ENCODE measurements at places on chromosomes 6 and 20.

- DNase-seq = no peak
These were observed 18.9 kb downstream of the MKKS start for GRCh38 chr20:10415013-10415650.

GRCh38 chr6:28335040-28335563 is 846 bp downstream of the ZSCAN31 start:
- DNase-seq = no peak

GRCh38 chr6:45488889-45489288 is 111.2 kb upstream of the SUPT3H start:
- no peak for DNase-seq

DNA sequence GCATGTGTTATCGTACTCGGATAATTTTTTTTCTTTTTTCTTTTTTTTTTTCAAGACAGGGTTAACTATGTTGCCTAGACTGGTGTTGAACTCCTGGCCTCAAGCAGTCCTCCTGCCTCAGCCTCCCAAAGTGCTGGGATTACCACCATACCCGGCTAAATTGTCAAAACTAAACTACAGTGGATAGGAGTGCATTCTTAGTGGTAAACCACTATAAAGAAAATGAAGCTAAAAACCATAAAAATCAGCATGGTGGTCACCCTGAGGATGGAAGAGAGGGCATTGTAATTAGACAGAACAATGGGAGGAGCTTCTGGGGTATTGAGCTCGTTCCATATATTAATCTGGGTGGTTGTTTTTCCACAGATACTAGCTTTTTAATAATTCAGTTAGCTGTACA is 6.2 kb upstream of the ZNF318 start:
- no peak for DNase-seq

DNA sequence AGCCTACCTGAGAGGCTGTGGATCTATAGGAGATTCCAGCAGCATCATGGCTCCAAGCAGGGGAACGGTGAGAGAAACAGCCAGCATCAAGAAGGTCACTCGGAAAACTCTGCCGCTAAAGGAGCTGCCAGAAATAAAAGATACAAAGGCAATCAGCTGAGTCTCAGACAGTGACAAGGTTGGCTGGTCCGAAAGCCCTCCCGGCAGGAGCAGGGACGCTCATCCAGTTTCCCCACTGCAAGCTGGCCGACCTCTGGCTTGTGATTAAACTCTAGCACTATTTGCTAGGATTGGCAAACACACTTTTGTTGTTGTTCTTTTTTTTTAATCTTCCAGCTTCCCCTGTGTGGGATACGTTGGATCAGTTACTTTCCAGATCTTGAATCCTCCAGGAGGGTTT is 8.7 kb downstream of the APMAP start:
- no peak for DNase-seq

Measured in stimulated activated CD4-positive, alpha-beta T cell treated with anti-CD3 and anti-CD28 coated beads, Interleukin-15, amount 100 ng/mL, for 1 hour (primary cell).